ENCODE measurements at places on chromosomes 2 and 18.

DNA sequence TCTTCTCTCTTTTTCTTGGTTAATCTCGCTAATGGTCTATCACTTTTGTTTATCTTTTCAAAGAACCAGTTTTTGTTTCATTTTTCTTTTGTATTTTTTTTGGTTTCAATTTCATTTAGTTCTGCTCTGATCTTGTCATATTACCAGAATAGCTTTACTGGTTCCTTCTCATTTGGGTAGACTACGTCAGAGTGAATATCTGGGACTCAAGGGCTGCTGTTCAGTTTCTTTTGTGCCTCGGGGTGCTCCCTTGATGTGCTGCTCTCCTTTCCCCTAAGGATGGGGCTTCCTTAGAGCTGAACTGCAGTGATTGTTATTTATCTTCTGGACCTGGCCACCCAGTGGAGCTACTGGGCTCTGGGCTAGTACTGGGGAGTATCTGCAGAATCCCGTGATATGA, 29.4 kb upstream of the IL1RN start:
- DNase-seq: no peak

DNA sequence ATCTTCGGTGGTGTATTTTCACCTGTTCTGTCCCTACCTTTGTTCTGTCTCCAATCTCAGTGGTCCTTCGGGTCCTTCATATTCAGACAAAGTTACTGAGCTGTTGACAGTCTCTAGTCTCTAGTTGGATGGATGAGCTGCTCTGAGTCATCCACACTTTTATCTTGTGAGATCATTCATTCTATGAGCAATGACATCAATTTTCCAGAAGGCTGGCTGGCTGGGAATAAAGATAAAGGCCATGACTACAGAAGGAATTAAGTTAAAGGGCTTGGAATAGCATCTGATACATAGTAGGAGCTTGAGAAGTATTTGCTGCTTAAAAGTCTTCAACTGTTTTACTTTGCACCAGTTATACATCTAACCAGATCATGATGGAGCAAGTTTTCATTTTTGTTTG, 43.1 kb upstream of the SLC39A10 start:
- no peak for DNase-seq

GRCh38 chr2:181877181-181877664, 14.3 kb upstream of the ITPRID2 start:
- DNase-seq: no peak

DNA sequence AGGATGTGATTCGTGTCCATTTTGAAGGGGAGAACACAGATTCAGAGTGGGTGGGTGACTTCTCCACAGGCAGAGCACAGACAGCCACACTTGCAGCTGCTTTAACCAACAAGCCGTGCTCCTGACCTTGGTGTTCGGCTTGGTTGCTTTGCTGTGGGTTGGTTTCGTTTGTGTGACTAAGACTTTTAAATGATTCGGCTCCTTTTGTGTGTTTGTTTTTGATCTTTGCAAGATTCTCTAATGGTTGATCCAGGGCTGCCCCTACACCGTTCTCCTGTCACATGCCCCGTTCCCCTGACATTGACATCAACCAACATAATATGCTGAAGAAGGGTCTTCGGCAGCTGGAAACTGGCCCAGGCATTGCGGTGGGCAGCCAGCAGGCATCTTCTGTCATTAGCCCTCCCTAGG, 95.9 kb upstream of the MBOAT2 start:
- no peak for DNase-seq

- DNase-seq: no peak
Observed at GRCh38 chr2:10882568-10882967, 29.2 kb upstream of the KCNF1 start.

DNA sequence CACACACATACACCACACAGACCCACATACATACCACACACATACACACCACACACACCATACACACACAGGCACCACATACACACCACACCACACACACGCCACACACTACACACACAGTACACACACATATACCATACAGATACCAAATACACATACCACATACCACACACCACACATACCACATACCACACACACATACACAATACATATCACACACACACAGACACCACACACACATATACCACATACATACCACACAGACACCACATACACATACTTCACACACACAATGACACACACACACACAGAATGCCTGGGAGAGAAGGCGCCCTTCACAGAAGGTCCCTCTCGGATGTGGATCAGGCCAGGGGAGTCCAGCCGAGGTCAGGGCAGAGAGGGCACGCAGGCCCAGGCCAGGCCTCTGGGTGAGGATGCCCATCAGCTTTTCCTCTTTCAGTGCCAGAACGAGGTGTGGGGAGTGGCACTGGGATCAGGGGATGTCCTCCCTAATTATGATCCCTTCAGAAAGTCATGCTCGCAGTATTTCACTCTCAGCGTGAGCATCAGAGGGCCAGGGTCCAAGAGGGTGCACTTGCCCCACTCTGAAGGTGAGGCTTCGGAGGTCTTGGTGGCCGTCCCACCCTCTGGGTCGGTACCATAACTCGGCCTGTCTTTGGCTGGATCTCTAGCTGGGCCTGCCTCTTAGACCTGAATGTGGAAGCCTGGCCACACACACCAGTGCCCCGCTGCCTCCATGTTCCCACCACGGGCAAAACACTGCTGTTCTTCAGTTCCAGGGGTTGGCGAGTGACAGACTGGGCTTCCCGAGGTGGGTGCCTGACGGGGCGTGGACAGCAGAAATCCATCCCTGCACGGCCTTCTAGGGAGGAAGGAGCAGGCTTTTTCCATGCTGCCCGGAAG, 70.6 kb upstream of the ODC1 start:
- DNase-seq: no peak

DNA sequence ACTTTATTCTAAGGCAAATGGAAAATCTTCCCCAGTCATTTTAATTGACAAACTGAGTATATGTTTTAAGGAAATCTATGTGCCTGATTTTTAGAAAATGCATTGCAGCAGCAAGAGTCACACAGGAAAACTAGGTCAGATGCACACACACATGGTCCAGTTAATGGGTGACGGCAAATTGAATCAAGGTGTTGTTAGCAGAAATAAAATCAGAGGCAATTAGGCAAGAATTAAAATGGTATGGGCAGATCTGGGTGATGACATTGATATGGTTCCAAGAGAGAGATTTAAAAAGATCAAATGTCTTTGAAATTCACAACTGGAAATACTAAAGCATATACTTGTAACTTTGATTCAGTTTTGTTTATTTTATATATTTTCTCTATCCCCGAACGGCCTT, 174.2 kb upstream of the CDH19 start:
- no peak for DNase-seq

- DNase-seq: no peak
Observed at GRCh38 chr2:200367155-200367554, 60.7 kb downstream of the SPATS2L start.

DNA sequence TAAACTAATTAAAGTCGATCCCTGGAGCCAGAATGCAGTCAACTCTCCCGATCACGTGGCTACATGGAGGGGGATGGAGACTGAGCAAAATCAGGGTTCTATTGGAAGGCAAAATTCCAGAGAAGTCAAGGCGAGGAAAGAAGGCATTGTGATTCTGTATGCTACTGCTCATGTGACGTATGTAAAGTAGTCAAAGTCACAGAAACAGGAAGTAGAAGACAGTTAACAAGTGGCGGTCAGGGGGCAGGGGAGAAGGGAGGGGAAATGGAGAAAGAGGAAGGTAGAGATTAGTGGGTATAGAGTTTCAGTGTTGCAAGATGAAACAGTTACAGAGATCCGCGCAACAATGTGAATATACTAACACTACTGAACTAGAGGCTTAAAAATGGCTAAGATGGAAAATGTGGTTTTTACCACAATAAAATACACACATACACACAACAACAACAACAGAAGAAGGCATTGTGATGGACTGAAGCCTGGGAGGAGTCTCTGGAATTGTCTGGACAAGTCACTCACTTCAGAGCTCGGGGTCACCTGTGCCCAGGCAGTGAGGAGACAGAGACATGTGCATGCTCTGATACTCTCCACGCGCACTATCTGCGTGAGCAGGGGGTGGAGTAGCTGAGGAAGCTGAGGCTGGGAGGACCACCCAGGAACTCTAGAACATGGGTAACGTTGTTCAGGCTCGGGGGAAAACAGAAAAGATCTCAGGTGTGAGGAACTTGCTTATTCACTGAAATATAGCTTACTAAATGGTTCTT, 89.9 kb upstream of the CDCA7 start:
- DNase-seq: no peak

DNA sequence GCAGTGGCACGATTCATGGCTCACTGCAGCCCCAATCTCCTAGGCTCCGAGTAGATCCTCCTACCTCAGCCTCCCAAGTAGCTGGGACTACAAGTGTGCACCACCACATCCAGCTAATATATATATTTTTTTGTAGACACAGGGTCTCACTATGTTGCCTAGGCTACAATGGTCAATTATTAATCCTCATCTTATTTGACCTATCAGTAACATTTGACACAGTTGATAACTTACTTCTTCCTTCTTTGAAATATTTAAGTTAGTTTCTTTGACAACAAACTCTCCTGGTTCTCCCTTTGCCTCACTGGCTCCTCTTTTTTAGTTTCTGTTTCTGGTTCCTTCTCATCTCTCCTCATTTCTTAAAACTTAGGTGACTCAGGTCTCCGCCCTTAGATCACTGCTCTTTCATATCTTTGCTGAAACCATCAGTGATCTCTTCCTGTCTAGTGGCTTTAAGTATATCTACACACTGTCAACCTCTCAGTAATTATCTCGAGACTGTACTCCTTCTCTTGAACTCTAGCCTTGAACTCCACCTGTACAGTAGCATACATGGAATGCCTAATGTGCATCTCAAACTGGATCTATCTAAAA, 11.5 kb downstream of the PGAP1 start:
- DNase-seq: no peak

DNA sequence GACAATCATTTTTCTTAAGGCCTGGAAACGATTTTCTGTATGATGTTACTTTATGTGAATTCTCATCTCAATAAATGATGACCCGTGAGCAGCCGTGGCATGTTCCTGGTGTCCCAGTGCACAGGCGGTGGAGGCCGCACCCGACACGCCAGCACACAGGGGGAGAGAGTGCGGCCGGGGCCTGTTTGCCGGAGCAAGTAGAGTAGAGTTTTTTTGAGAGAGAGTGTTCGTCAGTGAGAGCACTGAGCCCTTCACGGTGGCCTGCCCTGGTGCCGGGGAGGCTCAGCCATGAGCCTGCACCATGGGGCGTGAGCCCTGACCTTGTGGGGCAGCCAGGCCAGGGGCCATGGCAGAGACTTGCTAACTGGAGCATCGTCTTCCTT, 202.4 kb upstream of the RAB12 start:
- DNase-seq: no peak

GRCh38 chr2:1594123-1594372, 150.3 kb downstream of the PXDN start:
- DNase-seq: no peak

DNA sequence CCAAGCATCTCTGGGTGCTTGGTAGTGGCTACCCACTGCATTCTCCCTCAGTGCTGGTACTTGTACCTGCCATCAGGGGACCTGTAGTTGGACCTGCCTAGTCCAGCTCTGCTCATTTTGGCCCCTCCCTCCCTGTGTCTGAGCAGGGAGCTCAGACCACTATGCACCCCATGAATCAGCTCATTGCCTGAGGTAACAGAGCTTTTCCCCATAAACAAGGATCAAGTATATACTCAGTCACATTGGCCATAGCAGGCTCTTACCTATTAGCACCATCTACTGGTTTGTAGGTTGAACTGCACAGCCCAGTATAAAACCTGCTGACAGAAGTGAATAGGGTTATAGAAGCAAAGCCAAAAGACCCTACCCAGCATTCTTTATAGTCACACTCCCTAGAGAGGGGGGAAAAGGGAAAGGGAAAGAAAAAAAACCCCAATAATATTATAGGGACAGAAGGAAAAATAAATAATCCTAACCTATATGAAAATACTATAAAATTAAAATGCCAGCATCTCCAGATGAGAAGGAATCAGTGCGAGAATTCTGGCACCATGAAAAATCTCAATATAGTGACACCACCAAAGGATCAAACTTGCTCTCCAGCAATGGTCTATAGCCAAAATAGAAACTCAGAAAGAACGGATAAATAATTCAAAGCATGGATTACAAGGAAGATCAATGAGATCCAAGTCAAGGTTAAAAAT, 6.9 kb upstream of the FLACC1 start:
- no peak for DNase-seq

- no peak for DNase-seq
Observed at GRCh38 chr2:66534461-66534860, 99.5 kb downstream of the MEIS1 start.

GRCh38 chr18:59085797-59086196, 53.9 kb upstream of the SEC11C start:
- no peak for DNase-seq

DNA sequence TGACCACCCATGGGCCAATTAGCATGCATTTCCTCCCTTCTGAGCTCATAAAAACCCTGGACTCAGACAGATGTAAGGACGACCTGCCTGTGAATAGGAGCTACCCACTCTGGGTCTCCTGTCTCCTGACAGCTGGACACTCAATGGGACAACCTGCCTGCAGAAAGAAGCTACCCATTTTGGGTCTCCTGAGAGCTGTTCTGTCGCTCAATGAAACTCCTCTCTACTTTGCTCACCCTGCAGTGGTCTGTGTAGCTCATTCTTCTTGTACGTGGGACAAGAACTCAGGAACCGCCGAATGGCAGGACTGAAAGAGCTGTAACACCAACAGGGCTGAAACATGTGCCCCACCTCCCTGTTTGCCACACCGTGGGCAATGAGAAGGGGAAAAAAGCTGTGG, 60.3 kb upstream of the DYNC1I2 start:
- no peak for DNase-seq

DNA sequence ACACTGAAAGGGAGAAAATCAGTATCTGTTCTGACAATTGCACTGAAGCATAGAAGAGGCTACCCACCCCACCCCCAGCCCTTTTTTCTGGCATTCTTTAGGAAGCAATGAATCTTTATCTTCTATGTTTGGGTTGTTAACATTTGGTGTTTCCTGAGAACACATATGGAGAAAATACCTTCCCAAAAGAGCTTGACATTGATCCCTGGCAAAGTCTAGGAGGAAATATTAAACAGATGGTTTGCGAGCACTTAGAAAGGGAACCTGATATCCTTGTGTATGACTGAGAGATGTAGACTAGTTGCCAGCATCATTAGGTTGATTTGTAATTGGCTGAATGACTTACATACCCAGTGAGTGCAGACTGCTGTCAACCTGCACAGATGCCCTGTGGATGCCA, 42.9 kb downstream of the DOK1 start:
- DNase-seq: no peak
